ENCODE measurements at places on chromosomes 16 and 17. TPM values are rescaled to one million over a fixed set of nuclear protein-coding genes. Genes with fewer than 3 reads are reported as not detected.

Gene SLC46A1
- 10.9 TPM for total RNA-seq

Gene PYY
- 0.99 TPM for total RNA-seq

Gene SARM1
- 1.3 TPM for total RNA-seq

GRCh38 chr16:27273670-27274423 is 5.3 kb upstream of the NSMCE1 start:
- H3K4me3 ChIP-seq: no peak overlapping the region
- no peak overlapping the region for H3K27ac ChIP-seq
- H3K4me1 ChIP-seq: no peaks in the 10 kb centered on the region
- no peaks in the 10 kb centered on the region for H3K36me3 ChIP-seq
- DNase-seq: peak; percentile 26
- H3K27me3 ChIP-seq: peaks cover 8% of the 10 kb centered on the region

- no peak for DNase-seq
- no peak overlapping the region for H3K27ac ChIP-seq
- no peaks in the 10 kb centered on the region for H3K36me3 ChIP-seq
- H3K4me3 ChIP-seq: no peak overlapping the region
Observed at GRCh38 chr17:64384253-64385186, 6.1 kb downstream of the PECAM1 start.

- H3K4me1 ChIP-seq: no peaks in the 10 kb centered on the region
- H3K4me3 ChIP-seq: no peak overlapping the region
- H3K36me3 ChIP-seq: no peaks in the 10 kb centered on the region
- H3K27me3 ChIP-seq: peaks cover 30% of the 10 kb centered on the region
- DNase-seq: no peak
Observed at GRCh38 chr17:1182811-1183170, 3.0 kb upstream of the ABR start.

DNA sequence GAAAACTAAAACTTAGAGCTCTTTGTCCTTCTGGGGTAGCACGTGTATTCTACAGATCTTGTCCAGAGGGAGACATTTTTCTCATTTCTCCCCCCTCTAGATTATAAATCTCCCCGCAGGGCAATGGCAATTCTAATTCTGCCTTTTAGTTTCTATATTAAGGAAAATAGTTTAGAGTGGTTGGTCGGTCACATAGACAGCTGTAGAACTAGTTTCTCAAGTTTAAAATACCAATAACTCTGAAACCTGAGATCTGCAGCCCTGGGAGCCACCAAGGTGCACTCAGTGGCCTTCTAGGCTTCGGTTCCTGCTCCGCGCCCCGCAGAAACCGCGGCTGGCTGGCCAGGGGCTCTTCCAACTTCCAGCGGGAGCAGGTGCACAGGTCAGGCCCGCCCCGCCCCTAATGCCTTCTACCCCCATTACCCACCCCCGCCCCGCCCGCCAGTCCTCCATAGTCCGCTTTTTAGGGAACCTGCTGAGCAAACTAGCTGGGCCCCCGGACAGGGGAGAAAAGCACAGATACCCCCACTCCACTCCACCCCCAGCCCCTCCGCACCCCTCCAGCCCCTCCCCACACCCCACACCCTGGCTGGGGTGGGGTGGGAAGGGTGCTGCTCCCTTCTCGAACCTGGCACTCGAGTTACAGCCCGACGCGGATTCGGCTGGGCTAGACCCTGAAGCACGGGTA is 431 bp downstream of the SLFN11 start:
- no peak overlapping the region for H3K27ac ChIP-seq
- peaks cover 95% of the 10 kb centered on the region for H3K27me3 ChIP-seq
- H3K4me1 ChIP-seq: peaks cover 5% of the 10 kb centered on the region
